Activated naive CD8-positive, alpha-beta T cell treated with anti-CD3 and anti-CD28 coated beads, Interleukin-2, amount 50 U/mL, for 24 hours (primary cell): ENCODE measurements at places on chromosomes 7 and 10.

- H3K36me3 ChIP-seq, result peaks cover 9% of the 10 kb centered on the region
- H3K27me3 ChIP-seq, result no peaks in the 10 kb centered on the region
- no peaks in the 10 kb centered on the region for H3K4me1 ChIP-seq
- no peak overlapping the region for H3K4me3 ChIP-seq
- H3K27ac ChIP-seq, result no peak overlapping the region
Measured at GRCh38 chr10:17703706-17704105, 48.3 kb upstream of the TMEM236 start.

DNA sequence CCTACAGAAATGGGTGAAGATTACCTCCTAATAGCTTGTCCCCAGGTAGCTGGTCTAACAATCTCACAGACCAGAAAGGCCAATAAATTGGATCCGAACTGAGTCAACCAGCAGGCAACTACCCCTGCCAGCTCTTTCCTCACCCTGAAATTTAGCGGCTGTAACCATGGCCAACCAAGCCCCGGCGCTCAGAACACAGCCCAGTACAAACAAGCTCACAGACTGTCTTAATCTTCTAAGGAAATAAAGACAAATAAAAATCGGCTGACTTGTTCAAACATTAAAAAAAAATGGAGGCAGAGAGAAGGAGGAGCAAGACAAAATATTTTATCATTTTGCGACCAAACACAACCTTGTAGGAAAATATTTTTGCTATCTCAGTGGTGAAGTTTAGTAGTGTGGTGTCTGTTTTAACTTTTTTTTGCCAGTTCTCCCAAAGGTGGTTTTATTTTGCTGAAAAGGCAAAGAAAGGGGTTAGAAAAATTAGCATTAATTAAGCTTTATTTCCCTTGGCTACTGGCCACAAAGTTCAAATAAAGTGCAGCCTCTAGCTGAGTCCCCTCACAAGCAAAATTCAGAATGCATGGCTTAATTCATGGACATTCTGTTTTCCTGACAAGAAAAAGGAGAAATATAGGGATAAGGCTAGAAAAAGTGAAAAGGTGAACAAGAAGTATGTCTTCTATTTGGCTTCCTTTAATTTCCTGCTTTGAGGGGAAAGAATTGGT is 313.0 kb upstream of the NPVF start:
- no peak overlapping the region for H3K27ac ChIP-seq
- H3K36me3 ChIP-seq, result no peaks in the 10 kb centered on the region
- no peak overlapping the region for H3K4me3 ChIP-seq
- no peaks in the 10 kb centered on the region for H3K4me1 ChIP-seq

DNA sequence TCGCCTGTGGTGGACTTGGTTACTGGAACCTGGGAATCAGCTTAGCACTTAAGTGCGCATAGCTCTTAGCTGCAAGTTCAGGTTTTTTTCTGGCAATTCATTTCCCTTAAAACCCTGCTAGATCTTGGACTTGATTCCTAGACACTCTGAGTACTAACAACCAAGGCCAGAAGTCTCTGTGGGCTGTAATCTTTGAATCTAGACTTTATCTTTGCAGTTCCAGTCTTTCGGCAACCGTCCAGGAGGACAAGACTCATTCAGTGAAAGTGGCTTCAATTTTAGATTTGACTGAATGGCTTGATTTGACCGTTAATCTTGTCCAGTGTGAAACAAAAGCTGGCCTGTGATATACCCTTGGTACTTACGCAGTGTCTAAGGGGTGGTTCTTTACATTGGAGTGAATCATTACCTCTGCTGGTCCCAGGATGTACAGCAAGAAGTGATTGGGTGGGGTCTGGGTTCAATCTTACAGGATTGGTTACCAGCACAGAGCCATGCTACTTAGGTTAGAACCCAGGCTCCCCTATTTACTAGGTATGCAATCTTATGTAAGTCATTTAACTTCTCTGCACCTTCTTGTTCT is 16.4 kb downstream of the PTTG1IP2 start:
- H3K4me3 ChIP-seq, result no peak overlapping the region
- no peaks in the 10 kb centered on the region for H3K4me1 ChIP-seq
- no peak overlapping the region for H3K27ac ChIP-seq
- DNase-seq, result no peak

DNA sequence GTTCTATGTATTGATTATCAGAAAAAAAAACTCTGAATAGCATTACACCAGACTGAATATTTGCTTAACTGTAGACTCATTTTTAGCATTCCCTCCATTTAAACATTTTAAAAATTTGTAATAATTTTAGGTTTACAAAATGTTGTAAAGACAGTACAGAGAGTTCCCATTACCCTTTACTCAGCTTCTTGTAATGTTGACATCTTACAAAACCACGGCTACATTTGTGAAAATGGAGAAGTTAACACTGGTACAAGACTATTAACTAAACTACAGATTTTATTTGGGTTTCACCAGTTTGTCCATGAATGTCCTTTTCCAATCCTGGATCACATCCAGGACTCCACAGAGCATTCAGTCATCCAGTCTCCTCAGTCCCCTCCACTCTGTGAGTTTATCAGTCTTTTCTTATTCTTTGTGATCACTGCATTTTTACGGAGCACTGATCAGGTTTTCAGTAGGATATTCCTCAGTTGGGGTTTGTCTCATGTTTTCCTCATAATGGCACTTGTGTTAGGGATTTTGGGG is 130.0 kb upstream of the EEPD1 start:
- peaks cover 15% of the 10 kb centered on the region for H3K27me3 ChIP-seq
- H3K27ac ChIP-seq, result no peak overlapping the region
- no peaks in the 10 kb centered on the region for H3K4me1 ChIP-seq
- no peak for DNase-seq
- no peak overlapping the region for H3K4me3 ChIP-seq

DNA sequence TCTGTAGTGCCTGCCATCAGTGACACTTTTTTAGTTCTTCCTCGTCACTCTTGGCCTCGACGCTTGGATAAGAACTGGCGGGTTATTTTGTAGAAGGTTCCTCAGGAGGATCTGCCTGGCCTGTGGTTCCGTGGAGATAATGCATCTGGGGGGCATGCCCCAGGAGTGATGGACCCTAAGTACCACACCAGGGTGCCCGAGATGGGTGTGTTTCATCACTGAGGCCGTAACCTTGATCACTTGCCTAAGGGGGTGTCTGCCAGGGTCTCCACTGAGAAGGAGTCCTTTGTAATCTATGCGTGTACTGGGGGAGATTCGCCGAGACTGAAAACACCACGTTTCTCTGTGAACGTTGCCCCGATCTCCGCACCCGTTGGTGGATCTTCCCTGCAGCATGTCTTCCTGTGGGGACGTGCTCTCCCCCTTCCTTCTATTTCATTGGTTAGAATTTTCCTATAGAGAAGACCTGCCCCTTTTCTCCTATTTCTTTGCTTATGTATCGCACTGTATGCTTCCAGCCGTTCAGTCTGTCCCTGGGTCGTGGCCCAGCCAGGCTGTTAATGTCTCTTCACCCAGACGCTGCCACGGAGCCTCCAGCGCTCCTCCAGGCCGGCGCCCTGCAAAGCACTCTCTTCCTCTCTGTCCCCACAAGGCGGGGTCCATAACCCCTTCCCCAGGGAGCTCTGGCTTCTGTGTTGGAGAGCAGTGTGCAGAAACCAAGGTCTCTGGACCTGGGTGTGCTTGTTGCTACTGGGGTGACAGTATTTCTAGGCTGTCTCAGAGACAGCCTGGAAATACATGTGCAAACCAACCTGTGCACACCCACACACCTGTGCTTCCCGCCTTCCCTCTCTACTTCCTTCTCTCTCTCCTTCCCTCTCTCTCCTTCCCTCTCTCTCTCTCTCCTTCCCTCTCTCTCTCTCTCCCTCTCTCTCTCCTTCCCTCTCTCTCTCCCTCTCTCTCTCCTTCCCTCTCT is 14.4 kb upstream of the DPYSL4 start:
- H3K4me1 ChIP-seq, result peaks cover 7% of the 10 kb centered on the region
- no peak for DNase-seq
- H3K4me3 ChIP-seq, result no peak overlapping the region
- peaks cover 16% of the 10 kb centered on the region for H3K27me3 ChIP-seq
- no peaks in the 10 kb centered on the region for H3K36me3 ChIP-seq
- peak overlapping the region; percentile 31 for H3K27ac ChIP-seq

GRCh38 chr10:58385784-58386112 is 538 bp downstream of the TFAM start:
- H3K27ac ChIP-seq, result peak overlapping the region; percentile 98
- H3K27me3 ChIP-seq, result no peaks in the 10 kb centered on the region
- DNase-seq, result peak; percentile 30
- peaks cover 41% of the 10 kb centered on the region for H3K36me3 ChIP-seq

GRCh38 chr10:11612021-11613001 is 861 bp upstream of the USP6NL start:
- H3K27ac ChIP-seq, result peak overlapping the region; percentile 78
- DNase-seq, result no peak
- peaks cover 4% of the 10 kb centered on the region for H3K27me3 ChIP-seq
- no peaks in the 10 kb centered on the region for H3K36me3 ChIP-seq
- peak overlapping the region; percentile 86 for H3K4me3 ChIP-seq

GRCh38 chr10:110436554-110437350 is 61.0 kb upstream of the DUSP5 start:
- no peaks in the 10 kb centered on the region for H3K36me3 ChIP-seq
- H3K4me3 ChIP-seq, result no peak overlapping the region
- H3K4me1 ChIP-seq, result peaks cover 6% of the 10 kb centered on the region

DNA sequence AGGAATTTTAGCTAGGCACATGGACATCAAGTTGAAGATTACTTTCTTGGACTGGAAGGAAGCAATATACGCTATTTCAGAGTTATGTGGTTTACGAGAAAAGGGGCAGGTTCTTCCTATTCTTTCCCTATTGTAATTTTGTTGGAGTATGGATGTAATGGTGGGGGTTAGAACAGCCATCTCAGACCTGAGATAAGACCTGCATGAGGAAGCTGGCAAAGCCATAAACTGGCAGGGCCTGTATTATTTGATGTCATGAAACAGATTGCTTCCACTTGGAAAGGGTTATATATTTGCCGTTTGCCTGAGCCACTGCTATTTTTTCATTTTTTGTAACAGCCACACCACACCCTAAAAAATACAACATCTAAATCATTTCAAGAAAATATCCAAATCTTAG is 220.5 kb upstream of the MAGI2 start:
- no peak overlapping the region for H3K27ac ChIP-seq
- no peak overlapping the region for H3K4me3 ChIP-seq
- H3K27me3 ChIP-seq, result no peaks in the 10 kb centered on the region
- H3K4me1 ChIP-seq, result no peaks in the 10 kb centered on the region

- no peaks in the 10 kb centered on the region for H3K27me3 ChIP-seq
- H3K4me3 ChIP-seq, result no peak overlapping the region
- H3K27ac ChIP-seq, result no peak overlapping the region
- no peaks in the 10 kb centered on the region for H3K4me1 ChIP-seq
- DNase-seq, result no peak
- peaks cover 3% of the 10 kb centered on the region for H3K36me3 ChIP-seq
Measured at GRCh38 chr7:1898628-1899185, 228.6 kb downstream of the ELFN1 start.

DNA sequence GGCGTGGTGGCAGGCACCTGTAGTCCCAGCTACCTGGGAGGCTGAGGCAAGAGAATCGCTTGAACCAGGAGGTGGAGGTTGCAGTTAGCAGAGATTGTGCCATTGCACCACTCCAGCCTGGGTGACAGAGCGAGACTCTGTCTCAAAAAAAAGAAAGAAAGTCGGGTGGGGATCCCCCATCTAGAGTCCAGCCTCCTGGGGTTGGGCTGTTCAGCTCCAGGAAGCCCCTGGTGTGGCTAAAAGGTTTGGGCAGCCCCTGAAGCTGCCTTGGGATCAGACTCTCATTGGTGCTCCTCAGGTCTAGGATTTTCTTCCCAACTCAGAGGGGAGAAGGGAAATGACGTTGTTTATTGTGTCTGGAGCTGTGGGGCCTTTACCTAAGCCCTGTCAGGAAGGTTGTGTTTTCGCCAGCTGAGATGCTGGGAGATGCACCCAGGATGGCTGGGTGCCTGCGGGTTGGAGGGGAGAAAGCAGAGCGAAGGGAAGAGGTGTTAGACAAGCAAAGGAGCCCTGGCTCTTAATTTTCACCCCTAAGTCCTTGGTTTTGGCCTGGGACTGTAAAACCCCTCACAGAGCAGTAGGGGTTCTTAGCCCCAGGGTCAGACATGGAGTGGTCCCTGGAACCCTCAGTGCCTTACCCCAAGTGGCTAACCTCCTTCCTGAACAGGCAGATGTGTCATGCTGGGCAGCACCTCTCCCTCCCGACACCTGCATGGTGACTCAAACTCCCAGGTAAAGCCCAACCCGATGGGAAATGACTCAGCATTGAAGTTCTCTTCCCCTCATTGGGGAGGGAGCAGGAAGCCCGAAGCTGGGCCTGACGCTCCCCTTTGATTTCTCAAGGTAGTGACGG is 21.1 kb downstream of the PLAU start:
- H3K36me3 ChIP-seq, result no peaks in the 10 kb centered on the region
- H3K4me3 ChIP-seq, result no peak overlapping the region
- H3K4me1 ChIP-seq, result peaks cover 18% of the 10 kb centered on the region
- H3K27ac ChIP-seq, result peak overlapping the region; percentile 46
- H3K27me3 ChIP-seq, result peaks cover 15% of the 10 kb centered on the region

GRCh38 chr10:60777696-60778213 is 523 bp upstream of the CDK1 start:
- peaks cover 3% of the 10 kb centered on the region for H3K27me3 ChIP-seq
- peaks cover 33% of the 10 kb centered on the region for H3K36me3 ChIP-seq
- H3K27ac ChIP-seq, result peak overlapping the region; percentile 96
- peak overlapping the region; percentile 97 for H3K4me3 ChIP-seq

- H3K27ac ChIP-seq, result no peak overlapping the region
- H3K4me3 ChIP-seq, result no peak overlapping the region
- H3K4me1 ChIP-seq, result no peaks in the 10 kb centered on the region
- peaks cover 3% of the 10 kb centered on the region for H3K27me3 ChIP-seq
Measured at GRCh38 chr7:140972876-140973829, 41.6 kb downstream of the MRPS33 start.

DNA sequence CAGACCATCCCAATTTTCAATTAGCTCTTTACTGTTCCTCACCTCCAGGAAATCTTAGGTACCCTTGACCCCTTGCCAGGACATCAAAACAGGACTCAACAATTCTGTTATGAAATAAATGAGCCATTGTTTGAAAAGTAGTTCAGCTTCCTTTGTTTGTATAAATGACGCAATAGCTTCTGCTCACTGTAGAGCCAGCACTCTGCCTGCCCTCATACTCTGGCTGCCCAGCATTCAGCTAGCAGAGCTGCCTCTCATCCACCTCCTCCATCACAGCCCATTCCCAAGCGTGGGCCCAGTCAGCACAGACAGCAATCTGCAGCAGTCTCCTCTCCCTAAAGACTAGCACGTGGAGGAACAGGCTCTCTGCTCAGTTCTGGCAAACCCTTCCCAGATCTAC is 478.6 kb downstream of the GRID1 start:
- H3K36me3 ChIP-seq, result no peaks in the 10 kb centered on the region
- H3K4me3 ChIP-seq, result no peak overlapping the region
- H3K27ac ChIP-seq, result no peak overlapping the region
- no peaks in the 10 kb centered on the region for H3K4me1 ChIP-seq
- no peak for DNase-seq

- no peaks in the 10 kb centered on the region for H3K4me1 ChIP-seq
- H3K27me3 ChIP-seq, result peaks cover 7% of the 10 kb centered on the region
- no peaks in the 10 kb centered on the region for H3K36me3 ChIP-seq
- no peak for DNase-seq
Measured at GRCh38 chr7:25196132-25196896, 32.0 kb downstream of the NPVF start.
